ENCODE measurements at places on chromosomes 2 and 18.

GRCh38 chr2:102027036-102027980 is 35.5 kb downstream of the IL1R2 start:
- DNase-seq: no peak

GRCh38 chr2:75375646-75376582 is 176.6 kb upstream of the TACR1 start:
- no peak for DNase-seq

- no peak for DNase-seq
These were observed 7.6 kb downstream of the STAMBP start for GRCh38 chr2:73836141-73836943.

DNA sequence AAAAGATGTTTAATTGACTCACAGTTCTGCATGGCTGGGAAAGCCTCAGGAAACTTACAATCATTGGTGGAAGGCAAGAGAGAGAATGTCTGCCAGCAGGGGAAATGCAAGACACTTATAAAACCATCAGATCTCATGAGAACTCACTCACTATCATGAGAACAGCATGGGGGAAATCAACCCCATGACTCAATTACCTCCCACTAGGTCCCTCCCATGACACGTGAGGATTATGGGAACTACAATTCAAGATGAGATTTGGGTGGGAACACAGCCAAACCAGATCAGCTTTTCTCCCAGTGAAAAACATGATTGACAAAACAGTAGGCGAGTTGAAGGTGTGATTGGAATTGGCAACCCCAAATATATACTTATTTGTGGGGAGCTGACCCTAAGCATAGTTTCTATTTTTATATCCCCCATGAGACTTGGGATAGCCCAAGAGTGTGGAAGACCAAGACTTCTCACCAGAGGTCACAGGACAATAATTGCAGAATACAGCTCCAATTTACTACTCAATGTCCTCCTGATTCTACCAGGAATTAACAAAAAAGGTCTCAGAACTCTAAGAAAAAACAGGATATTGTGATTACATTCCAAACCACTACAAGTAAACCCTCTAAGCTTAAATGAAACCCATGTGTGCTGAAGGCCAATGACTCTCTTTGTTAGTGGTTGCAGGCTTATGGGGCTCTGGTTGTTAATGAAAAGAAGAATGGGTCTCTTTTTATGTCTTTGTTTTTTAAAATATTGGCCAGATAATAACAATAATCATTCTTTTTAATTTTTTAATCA is 96.1 kb upstream of the PIK3C3 start:
- DNase-seq: no peak

GRCh38 chr2:37773371-37774130 is 102.1 kb upstream of the CDC42EP3 start:
- no peak for DNase-seq

Measured in spinal cord (tissue), 10 donors.